ENCODE measurements at places on chromosomes 1 and 21.

DNA sequence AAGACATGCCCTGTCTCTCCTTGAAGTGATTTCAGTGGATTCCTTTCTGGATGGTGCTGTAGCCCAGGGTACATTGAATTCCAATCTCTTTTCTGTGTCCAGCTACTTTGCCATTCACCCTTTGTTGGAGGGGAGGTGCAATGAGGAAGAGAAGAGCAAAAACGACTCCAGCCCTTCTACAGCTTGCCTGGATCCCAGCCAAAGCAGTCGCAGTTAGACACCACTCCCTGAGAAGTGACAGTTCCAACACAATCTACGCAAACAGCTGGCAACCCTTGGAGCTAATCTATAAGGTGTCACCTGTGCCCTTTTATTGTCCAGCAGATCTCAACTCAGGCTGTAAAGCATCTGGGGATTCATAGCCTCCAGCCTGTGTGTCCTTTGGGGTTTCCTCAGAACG, 4.6 kb downstream of the CD244 start:
- DNase-seq = no peak

DNA sequence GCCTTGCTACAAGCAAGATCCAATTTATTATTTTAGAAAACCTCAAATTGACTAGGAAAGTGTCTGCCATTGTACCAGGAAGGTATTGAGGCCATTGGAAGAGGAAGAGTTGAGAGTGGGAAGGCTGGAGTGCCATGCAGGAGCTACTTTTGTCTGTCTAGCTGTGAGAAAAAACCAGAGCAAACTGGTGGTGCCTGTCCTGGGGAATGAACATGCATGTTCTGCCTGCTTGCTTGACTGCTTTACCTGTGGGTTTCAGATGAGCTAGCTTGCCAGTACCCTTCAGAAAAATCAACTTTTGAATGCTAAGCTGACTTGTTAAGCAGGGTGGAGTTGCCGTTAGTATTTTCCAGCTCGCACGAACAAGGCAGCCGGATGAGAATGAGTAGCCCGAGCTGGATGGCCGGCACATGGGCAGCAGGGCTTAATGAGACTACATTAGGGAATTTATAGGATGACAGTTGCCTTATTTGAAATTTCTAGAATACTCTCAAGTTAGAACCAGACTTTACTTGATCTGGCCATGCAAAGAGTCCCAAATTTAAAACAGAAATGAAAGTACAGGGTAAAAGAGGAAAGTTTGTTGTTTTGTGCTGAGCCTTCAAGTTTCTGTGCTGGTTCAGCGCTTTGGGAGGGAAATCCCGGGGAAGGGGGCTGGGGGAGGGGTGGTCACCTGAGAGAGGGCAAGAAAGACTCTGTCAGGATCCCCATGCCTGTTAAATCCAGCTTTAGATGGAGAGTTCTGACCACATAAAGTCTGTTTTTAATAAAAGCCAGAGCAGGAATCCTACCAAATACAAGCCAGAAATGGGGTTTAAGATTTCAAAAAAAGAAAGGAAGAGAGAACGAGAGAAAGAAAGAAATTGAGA, 29.6 kb upstream of the C1orf105 start:
- no peak for DNase-seq

- no peak for DNase-seq
Measured at GRCh38 chr1:86154571-86155050, 2.0 kb downstream of the COL24A1 start.

DNA sequence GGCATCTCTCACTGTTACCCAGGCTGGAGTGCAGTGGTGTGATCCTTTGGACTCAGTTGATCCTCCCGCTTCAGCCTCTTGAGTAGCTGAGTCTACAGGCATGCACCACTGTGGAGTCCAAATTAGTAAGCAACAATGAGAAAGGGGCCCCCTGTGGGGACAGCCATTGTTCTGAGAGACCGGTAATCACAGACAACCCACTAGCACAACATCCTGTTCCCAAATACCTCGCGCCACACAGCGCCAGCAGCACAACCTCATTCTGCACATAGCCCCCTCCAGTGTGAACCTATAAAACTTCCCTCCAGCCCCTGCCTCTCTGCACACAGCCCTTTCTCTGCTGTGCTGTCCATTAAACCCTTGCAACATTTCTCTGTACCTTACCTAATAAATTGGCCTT, 226.4 kb downstream of the DYRK1A start:
- no peak for DNase-seq

GRCh38 chr1:29969576-29969975, 733.3 kb downstream of the PTPRU start:
- no peak for DNase-seq

DNA sequence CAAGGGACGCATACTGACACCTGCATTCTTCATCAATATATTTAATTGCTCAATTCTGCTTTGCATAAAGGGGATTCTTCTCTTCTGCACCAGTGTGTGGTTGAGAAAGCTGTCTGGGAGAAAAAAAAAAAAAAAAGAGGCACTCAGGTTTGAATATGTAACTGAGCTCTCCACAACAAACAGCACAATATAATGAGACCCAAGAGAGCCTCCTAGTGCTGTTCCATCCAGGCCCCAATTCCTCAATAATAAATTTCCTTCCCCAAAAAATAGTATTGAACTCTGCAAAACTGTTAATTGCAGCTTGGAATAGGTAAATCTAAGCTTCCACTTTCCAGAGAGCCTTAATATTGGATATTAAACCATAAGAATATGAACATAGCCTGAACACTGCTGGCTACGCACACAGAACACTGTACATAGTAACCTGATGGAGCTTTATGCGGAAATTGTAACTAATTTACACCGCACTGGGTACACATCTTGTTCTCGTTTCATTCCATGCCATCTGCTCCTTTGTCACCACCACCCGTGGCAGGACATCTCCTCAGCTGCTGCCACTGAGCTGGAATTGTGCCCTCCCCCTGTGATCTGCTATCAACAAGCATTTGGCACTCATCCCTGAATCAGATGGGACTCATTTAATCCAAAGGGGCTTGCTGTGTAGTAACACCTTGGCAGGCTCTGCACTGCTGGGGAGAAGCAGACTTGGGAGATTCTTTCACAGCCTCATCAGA, 272.0 kb downstream of the HHIPL2 start:
- peak; percentile 3 for DNase-seq

DNA sequence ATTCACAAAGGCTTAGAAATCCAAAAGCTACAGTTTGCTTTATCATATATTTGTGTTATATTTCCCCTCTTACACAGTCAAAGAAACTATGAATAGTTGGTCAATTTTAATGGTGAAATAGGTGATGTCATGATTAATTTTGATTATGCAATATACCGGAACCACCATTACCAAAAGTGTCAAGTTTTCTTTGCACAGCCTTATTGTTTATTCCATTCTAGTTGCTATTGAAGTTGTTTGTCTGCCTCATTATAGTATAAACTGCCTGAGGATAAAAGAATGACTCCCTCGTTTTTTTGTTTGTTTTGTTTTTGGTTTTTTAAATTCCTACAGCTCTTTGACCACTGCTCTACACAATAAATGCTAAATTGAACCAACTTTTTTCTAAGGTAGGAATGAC, 690.6 kb upstream of the ZP4 start:
- no peak for DNase-seq

DNA sequence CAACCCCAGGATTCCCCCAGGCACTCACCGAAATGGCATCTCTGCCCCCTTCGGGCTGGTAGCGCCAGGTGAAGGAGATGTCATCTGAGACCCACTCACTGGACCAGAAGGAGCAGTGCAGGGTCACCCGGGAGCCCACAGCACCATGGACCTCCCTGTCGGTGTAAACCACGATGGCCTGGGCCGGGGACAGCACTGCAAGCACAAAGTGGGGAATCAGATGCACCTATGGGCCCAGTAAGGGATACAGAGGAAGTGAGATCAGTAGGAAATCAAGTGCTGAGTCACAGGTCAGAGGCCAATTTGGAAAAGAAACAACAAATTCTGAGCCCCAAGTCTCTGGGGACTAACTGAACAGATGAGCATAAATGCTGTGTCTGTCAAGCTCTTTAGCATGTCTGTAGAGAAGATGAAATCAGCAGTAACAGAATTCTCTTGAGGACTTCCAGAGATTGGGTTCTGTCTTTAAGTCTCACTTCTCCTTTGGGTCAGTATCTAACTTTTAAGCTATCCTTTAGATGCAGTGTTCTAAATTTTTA, 2.5 kb downstream of the MPZ start:
- DNase-seq = no peak

- DNase-seq = no peak
Measured at GRCh38 chr1:232213928-232214327, 416.0 kb downstream of the SIPA1L2 start.

- DNase-seq = peak; percentile 57
Measured at GRCh38 chr1:212470059-212470458, 37.3 kb downstream of the NENF start.

GRCh38 chr1:116246174-116246573, 126.9 kb upstream of the ATP1A1 start:
- DNase-seq = no peak

DNA sequence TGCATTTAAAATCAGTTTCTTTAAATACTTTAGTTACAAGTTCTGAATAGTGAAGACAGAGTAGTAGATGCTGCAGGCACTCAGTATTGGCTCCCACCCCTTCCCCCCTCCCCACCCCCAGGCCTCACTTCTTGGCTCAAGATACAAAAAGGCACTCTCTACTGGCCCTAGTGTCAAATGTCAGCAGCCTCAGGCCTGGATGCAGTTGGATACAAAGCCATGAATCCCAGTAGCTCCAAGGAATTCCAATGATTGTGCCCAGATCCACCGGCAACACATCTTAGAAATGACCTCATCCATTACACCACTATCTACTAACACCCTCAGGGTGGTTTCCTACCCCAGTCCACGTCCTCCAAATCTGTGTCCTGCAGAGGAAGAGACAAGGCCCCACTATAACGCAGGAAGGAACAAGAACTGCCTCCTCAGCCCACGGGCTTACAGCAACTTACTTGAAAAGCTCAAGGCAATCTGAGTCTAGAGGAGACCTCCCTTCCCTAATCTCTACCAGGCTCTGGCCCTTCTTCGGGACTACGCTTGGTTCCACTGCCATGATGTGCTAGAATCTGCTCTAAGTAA, 17.6 kb downstream of the ACADM start:
- no peak for DNase-seq

DNA sequence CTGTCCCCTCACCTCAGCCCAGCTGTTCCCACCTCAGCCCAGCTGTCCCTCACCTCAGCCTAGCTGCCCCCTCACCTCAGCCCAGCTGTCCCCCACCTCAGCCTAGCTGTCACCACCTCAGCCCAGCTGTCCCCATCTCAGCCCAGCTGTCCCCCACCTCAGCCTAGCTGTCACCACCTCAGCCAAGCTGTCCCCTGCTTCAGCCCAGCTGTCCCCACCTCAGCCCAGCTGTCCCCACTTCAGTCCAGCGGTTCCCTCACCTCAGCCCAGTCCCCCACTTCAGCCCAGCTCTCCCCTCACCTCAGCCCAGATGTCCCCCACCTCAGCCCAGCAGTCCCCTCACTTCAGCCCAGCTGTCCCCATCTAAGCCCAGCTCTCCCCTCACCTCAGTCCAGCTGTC, 88.4 kb upstream of the CSF3R start:
- DNase-seq = no peak

- DNase-seq = no peak
Measured at GRCh38 chr21:37764691-37765090, 151.6 kb downstream of the KCNJ6 start.

DNA sequence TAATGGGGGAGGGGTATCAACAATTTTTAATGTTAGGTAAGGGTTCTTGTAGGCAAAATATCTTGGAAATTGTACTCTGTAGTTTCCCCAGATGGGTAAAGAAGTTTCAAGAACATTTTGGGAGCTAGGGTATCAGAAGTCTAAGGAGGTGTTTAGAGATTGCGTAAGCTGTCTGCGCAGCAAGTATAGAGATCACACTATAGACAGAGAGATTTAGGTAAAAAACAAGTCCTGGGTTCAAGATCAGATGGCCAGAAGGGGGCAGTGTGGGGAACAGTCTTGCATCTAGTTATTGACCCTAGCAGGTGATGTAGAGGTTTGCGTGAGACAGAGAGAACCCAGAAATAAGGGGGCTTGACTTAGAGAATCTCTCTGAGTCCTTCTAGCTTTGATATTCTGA, 80.8 kb downstream of the S1PR1 start:
- DNase-seq = no peak

DNA sequence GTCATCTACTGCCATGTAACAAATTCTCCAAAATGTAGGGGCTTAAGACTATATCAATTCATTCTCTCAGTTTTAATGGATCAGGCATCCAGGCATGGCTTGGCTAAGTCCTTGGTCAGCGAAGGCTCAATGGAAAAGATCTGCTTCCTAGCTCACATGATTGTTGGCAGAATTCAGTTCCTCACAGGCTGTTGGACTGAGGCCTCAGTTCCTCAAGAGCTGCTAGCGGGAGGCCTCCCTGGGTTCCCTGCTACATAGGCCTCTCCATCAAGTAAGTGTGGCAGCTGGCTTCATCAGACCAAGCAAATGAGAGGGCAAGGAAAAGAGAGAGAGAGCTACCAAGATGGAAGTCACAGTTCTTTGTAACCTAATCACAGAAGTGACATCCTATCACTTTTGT, 19.6 kb upstream of the EYA3 start:
- no peak for DNase-seq

- no peak for DNase-seq
Measured at GRCh38 chr1:67171978-67172377, 5.7 kb downstream of the IL23R start.

DNA sequence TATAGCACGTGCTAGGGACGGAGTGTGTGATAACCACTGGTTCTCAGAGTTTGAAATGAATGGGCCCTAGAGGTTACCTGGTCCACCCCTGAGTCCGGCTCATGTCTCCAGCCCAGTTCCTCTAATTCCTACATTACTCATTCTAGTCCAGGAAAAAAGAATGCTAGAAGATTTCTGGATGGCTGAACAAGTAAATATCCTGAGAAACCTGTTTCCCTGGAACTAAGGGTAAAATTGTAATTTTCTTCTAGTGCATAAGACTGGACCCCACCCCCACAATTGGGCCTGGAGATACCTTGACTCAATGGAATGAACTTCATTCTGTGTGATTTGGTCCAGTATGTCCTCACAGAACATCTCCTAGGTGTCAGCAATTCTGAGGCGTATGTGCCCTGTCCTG, 208.4 kb downstream of the TRABD2B start:
- no peak for DNase-seq

- no peak for DNase-seq
Measured at GRCh38 chr1:234697015-234697414, 87.0 kb upstream of the IRF2BP2 start.

DNA sequence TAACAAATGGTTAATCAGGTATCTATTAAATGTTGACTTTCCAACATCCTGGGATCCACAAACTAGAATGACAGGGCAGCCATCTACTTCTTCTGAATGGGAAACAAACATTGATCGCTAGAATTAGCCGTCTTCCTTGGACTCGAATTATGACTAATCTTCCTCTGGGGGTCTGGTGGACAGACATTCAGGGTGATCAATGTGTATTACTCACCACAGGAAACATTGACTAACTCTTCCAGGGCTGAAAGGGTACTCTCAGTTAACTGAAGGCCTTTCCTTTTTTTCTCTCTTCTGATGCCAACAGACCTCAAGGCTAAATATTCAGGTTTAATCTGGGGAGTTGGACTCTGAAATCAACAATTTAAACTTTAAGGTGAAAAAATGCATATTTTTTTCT, 9.5 kb downstream of the NOL9 start:
- DNase-seq = no peak

- no peak for DNase-seq
Measured at GRCh38 chr1:85692730-85693314, 15.4 kb downstream of the ZNHIT6 start.
